Body of pancreas (tissue), 4 donors: ENCODE measurements at places on chromosomes 11 and 22.

DNA sequence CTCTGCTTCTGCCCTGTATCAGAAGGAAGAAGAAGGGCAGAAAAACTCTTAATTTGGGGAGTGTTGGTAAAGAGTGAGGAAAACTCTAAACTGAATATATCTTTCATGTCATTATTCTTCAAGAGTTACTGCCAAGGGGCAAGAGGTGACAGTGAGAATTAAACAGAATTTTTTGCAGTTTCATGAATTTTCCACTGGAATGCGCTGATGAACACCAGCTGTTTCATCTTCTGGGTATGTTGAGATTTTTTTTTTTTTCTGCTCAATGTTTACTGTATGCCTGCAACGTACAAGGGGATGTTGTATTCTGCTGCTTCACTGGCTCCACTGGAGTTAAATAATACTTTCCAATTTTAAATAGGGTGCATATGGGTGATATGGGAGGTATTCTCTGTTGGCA is 117.8 kb downstream of the FAM76B start:
- no peaks in the 10 kb centered on the region for H3K27me3 ChIP-seq
- no peaks in the 10 kb centered on the region for H3K4me1 ChIP-seq
- DNase-seq = no peak
- H3K4me3 ChIP-seq = no peak overlapping the region
- H3K27ac ChIP-seq = no peak overlapping the region

- no peaks in the 10 kb centered on the region for H3K27me3 ChIP-seq
- no peaks in the 10 kb centered on the region for H3K36me3 ChIP-seq
- H3K27ac ChIP-seq = peak overlapping the region; percentile 66
- H3K4me1 ChIP-seq = peaks cover 71% of the 10 kb centered on the region
Observed at GRCh38 chr22:23218867-23219251, 38.5 kb downstream of the BCR start.

- no peaks in the 10 kb centered on the region for H3K36me3 ChIP-seq
- H3K4me1 ChIP-seq = peaks cover 9% of the 10 kb centered on the region
- H3K27ac ChIP-seq = no peak overlapping the region
- no peak overlapping the region for H3K4me3 ChIP-seq
- DNase-seq = no peak
- H3K27me3 ChIP-seq = no peaks in the 10 kb centered on the region
Observed at GRCh38 chr11:110121204-110121603, 28.0 kb downstream of the ZC3H12C start.

DNA sequence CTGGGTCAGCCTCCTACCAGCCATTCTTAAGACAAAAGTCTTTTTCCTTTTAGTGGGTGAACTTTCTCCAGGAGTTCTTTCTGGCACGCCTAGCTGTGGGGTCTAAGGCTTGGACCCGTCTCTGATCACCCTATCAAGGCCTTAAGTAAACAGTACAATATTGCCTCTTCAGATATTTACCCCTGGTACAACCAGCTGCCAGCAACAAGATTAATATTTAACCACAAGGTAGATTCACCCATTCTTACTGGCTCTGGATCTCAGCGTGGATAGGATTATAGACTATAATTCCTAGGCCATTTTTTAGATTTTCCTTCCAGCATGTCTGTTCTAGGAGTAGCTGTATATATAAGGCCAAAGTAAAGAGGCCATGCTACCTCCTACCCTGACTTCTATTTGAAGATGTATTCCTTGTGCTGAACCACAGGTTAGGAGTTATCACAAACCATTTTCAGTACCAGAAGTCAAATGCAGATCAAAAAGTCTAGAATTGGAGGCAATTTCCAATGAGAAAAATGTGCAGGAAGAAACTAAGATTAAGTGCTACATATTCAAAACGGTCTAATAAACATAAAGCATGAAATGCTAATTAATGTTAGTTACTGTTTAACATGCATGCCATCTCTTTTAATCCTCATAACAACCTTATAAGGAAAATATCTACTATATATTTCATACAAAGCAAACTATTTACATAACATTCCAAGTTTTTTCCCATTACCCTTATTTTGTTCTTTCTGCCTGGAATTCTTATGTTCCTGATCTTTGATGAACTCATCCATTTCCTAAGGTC is 110.0 kb upstream of the SYN3 start:
- H3K27ac ChIP-seq = no peak overlapping the region
- no peak overlapping the region for H3K4me3 ChIP-seq
- peaks cover 3% of the 10 kb centered on the region for H3K27me3 ChIP-seq
- DNase-seq = no peak
- H3K36me3 ChIP-seq = no peaks in the 10 kb centered on the region

- H3K27ac ChIP-seq = peak overlapping the region; percentile 92
- H3K27me3 ChIP-seq = no peaks in the 10 kb centered on the region
- peaks cover 26% of the 10 kb centered on the region for H3K4me1 ChIP-seq
- DNase-seq = peak; percentile 43
- H3K36me3 ChIP-seq = no peaks in the 10 kb centered on the region
Observed at GRCh38 chr11:16605389-16605893, 133.0 kb upstream of the C11orf58 start.

DNA sequence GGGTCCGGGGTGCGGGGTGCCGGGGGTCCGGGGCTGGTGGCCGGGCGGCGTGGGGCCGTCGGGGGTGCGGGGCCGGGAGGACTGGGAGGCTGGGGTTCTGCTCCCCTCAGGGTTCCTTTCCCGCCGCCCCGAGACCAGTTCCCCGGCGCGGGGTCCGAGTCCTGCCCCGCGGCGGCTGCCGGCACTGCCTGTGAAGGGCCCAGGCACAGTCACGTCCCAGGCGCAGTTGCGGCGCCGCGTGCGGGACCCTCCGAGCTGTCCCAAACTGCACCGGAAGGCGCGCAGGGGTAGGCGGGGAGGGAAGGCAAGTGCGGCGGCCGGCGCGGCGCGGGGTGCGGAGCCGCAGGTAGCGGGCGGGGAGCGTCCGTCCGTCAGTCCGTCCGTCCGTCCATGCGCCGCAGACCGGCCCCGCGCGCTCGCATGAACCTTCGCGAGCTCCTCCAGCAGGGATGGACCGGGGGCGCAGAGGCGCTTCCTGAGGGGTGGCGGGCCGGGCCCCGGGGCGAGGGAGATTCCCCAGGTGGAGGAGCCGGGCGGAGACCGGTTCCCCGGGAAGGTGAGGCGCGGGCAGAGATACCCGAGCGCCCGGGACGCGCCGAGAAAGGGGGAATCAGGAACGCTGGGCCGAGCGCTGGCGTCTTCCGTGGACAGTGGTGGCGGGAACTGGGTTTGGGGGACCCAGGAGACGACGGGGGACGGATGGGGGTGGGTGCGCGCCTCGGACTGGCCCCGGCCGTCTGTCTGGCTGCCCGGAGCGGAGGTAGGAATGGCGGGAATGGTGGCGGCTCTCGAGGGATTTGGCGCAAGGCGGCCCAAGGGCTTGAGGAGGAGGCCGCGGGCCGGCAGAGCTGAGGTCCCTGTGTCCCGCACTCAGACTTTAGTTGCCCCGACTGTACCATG is 3.1 kb upstream of the ADORA2A start:
- H3K4me1 ChIP-seq = peaks cover 17% of the 10 kb centered on the region
- H3K4me3 ChIP-seq = no peak overlapping the region
- no peak overlapping the region for H3K27ac ChIP-seq
- DNase-seq = no peak

GRCh38 chr11:36635066-36635862 is 37.2 kb upstream of the RAG2 start:
- H3K27me3 ChIP-seq = no peaks in the 10 kb centered on the region
- H3K4me1 ChIP-seq = peaks cover 13% of the 10 kb centered on the region
- H3K36me3 ChIP-seq = no peaks in the 10 kb centered on the region
- DNase-seq = no peak
- no peak overlapping the region for H3K4me3 ChIP-seq

- no peaks in the 10 kb centered on the region for H3K27me3 ChIP-seq
- H3K27ac ChIP-seq = peak overlapping the region; percentile 63
- DNase-seq = peak; percentile 92
- no peak overlapping the region for H3K4me3 ChIP-seq
- no peaks in the 10 kb centered on the region for H3K36me3 ChIP-seq
- peaks cover 15% of the 10 kb centered on the region for H3K4me1 ChIP-seq
Observed at GRCh38 chr11:114036147-114036811, 23.2 kb upstream of the ZBTB16 start.

DNA sequence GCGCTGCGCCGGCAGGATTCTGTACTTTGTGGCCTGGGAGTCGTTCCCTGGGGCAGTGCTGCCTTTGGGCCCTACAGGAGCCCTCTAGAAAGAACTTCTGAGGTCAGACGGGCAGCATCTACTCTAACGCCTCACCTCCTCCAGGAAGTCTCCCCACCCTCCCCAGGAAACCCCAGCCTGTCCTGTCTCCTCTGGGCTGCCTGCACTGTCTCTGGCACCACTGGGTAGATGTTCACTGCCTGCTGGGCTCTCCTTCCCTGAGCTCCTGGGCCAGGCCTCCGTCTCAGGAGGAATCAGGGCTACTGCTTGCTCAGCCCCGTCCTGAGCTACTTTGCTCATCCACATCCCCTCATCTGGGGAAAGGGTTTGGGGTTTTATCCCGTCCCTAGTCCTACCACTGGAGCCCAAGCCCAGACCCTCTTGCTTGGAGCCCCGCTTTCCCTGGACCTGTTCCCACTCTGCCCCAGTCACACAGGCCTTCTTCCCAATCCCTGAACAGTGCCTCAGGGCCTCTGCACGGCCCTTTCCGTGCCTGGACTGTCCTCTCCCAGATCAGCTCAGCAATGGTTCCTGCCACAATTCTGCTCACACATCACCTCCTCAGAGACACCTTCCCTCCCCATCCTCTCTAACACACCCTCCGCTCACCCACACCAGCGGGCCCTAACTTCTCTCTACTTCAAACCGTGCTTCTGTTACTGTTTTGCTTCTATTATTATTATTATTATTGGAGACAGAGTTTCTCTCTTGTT is 11.3 kb upstream of the TREH start:
- no peak for DNase-seq
- no peaks in the 10 kb centered on the region for H3K27me3 ChIP-seq
- peak overlapping the region; percentile 84 for H3K27ac ChIP-seq
- H3K4me3 ChIP-seq = no peak overlapping the region
- H3K4me1 ChIP-seq = peaks cover 16% of the 10 kb centered on the region

- H3K4me3 ChIP-seq = no peak overlapping the region
- H3K36me3 ChIP-seq = no peaks in the 10 kb centered on the region
- peak; percentile 75 for DNase-seq
- peaks cover 6% of the 10 kb centered on the region for H3K4me1 ChIP-seq
- no peaks in the 10 kb centered on the region for H3K27me3 ChIP-seq
Observed at GRCh38 chr11:1202776-1203504, 19.9 kb upstream of the MUC5B start.

- H3K27me3 ChIP-seq = no peaks in the 10 kb centered on the region
- H3K27ac ChIP-seq = no peak overlapping the region
- no peaks in the 10 kb centered on the region for H3K36me3 ChIP-seq
- H3K4me3 ChIP-seq = no peak overlapping the region
- H3K4me1 ChIP-seq = no peaks in the 10 kb centered on the region
Observed at GRCh38 chr11:114479331-114479730, 40.1 kb downstream of the REXO2 start.

DNA sequence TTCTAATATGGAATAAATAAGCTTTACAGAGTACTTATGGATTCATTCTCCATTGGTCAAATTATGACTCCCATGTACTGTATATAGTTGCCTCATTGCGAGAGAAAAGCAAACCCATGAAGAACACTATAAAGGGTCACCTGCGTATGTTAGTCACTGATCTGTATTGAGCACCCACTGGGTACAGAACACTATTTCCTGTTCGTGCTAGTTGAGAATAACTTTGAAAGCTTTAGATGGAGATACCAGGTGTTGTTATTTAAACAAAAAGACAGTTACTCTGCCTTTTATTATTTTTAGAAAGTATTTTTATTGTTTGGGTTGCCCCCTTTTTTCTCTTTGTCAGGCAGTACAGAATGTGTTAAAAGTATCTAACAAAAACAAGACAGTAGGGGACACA is 79.9 kb downstream of the DEUP1 start:
- no peak overlapping the region for H3K4me3 ChIP-seq
- H3K27ac ChIP-seq = no peak overlapping the region
- H3K27me3 ChIP-seq = no peaks in the 10 kb centered on the region
- no peak for DNase-seq

- H3K4me3 ChIP-seq = no peak overlapping the region
- H3K4me1 ChIP-seq = peaks cover 15% of the 10 kb centered on the region
- H3K27ac ChIP-seq = no peak overlapping the region
- DNase-seq = no peak
Observed at GRCh38 chr11:13031349-13031748, 22.2 kb downstream of the RASSF10 start.

- no peaks in the 10 kb centered on the region for H3K27me3 ChIP-seq
- H3K4me1 ChIP-seq = peaks cover 13% of the 10 kb centered on the region
- no peaks in the 10 kb centered on the region for H3K36me3 ChIP-seq
- DNase-seq = no peak
- H3K4me3 ChIP-seq = peak overlapping the region; percentile 24
Observed at GRCh38 chr22:35649026-35649553, 844 bp downstream of the APOL6 start.

DNA sequence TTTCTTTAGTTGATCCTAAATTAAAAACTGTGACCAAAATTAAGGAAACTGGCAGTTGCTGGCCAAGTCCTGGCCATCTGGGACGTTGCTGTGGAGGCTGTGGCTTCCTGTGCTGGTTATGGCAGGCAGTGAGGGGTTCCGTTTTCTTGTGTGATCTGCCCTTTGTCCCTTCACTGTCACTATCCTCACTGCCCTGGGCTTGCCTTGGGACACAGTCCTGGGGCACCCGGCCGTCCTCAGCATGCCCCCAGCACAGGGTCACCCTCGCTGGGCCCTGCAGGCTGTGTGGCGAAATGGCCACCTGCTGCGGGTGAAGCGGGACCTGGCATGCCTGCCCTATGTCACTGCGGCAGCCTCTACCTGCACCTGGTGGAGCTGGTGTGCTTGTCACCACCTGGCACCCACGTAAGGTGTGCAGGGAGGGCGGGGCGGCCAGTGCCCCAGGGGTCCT is 52.5 kb upstream of the SLC22A12 start:
- no peaks in the 10 kb centered on the region for H3K36me3 ChIP-seq
- no peak for DNase-seq
- H3K27ac ChIP-seq = no peak overlapping the region
- no peaks in the 10 kb centered on the region for H3K27me3 ChIP-seq
- peaks cover 6% of the 10 kb centered on the region for H3K4me1 ChIP-seq
- H3K4me3 ChIP-seq = no peak overlapping the region

DNA sequence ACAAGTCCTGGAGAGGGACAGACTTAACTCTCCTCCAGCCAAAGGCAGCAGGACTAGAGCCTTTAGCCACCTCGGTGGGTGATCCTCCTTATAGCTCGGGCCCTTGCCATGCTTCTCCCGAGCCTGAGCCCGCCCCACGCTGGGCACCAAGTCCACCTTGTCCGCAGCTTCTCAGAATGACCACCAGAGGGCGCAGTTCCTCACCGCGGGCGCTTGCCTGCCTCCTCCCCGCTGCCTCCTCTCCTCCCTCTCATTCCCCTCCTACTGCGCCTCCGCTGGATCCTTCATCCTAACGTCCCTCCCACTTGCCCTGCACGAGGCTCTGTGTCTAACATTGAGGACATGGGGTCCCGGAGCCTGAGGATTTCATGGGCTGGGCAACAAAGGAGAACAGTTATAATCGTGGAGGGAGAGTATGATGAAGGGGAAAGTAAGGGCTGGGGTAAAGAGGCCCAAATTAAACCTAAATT is 11.3 kb upstream of the MOGAT2 start:
- H3K27me3 ChIP-seq = no peaks in the 10 kb centered on the region
- peaks cover 3% of the 10 kb centered on the region for H3K4me1 ChIP-seq
- H3K27ac ChIP-seq = no peak overlapping the region
- no peak overlapping the region for H3K4me3 ChIP-seq
- H3K36me3 ChIP-seq = no peaks in the 10 kb centered on the region
- peak; percentile 63 for DNase-seq
